ENCODE measurements at places on chromosomes 11 and 22.

GRCh38 chr11:77111277-77111676 lies 8.6 kb downstream of the OMP start:
- no peak for DNase-seq

GRCh38 chr11:3106736-3107524 lies 49.7 kb upstream of the CARS1 start:
- no peak for DNase-seq

GRCh38 chr11:109808569-109808968 lies 284.6 kb upstream of the ZC3H12C start:
- no peak for DNase-seq

DNA sequence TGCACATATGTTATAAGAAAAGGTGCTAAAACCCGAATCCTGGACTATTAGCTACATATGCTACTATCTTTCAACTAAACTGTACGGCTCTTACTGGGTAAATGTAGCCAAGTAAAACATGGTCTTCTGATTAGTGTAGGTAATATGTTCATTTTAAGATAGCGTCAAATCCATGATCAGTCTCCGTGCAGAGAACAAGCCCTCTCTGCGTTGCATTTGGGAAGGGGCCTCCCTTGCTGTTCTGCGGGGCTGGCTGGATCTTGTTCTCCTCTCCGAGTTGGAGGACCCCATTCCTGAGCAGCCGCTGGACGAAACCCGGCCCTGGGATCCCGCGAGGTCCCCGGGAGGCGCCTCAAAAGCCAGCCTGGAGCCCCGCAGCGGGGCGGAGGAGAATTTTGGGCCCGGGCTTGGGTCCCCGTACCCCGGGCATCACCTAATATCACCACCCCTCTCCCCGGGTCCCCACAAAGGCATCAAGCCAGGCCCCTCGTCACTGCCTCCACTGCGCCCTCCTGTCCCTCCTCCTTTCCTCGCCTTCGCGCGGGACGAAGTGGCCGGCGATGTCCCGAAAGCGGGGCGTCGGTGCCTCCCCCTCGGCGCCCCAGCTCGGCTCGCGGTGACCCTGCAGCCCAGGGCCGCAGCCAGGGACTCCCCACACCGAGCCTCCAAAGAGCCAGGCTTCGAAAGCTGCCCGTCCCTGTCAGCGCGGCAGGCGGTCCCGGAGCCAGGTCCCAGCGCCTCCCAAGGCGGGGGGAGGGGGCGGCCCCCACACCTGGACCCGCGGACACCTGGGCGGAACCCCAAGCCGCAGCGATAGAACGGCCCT lies 54.5 kb upstream of the FBXO3 start:
- DNase-seq: no peak

DNA sequence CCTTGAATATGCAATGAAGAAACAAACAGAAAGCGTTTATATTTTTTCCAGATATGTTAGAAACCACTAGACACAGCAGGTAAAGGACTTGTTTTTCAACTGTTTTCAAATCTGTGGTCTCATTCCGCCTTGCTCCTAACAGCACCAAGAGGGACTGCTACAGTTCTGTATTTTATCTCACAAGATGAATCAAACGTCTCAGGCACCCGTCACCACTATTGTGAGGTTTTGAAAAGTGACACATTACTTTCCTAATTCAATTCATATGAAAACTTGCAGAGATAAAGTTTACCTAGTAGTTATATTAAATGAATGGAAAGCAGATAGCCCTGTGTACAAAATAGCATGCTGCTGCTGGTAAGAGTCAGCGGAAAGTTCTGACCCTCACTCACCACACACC lies 386.3 kb downstream of the ETS1 start:
- no peak for DNase-seq

DNA sequence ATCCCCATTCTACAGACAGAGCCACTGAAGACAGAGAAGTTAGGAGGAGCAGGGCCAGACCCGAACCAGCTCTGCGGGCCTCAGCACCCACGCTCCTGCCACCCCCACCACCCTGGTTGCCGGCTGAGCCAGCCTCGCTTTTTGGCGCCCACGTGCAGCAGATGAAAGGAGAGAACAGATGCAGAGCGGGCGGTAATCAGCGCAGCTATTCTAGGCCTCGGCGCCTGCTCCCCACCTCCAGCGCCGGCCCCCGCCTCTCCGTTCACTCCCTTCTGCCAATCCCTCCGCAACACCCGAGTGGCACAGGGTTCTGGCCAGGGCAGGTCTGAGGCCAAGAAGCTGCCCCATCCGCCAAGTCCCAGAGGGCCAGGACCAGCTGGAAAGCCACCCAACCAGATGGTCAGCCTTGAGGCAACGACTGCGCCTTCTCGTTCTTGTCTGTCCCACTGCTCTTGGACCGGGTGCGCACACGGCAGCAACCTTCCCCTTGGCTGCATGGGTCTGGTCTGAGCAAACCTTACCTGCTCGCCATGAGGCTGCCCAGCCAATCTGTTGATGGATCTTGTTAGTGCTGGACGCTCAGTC lies 16.8 kb downstream of the DNAL4 start:
- DNase-seq: no peak

- DNase-seq: no peak
Measured at GRCh38 chr11:79400717-79401330, 40.0 kb downstream of the TENM4 start.

GRCh38 chr11:26947379-26947844 lies 46.5 kb upstream of the FIBIN start:
- DNase-seq: no peak

- DNase-seq: no peak
Measured at GRCh38 chr11:122751292-122752070, 86.8 kb upstream of the CRTAM start.

DNA sequence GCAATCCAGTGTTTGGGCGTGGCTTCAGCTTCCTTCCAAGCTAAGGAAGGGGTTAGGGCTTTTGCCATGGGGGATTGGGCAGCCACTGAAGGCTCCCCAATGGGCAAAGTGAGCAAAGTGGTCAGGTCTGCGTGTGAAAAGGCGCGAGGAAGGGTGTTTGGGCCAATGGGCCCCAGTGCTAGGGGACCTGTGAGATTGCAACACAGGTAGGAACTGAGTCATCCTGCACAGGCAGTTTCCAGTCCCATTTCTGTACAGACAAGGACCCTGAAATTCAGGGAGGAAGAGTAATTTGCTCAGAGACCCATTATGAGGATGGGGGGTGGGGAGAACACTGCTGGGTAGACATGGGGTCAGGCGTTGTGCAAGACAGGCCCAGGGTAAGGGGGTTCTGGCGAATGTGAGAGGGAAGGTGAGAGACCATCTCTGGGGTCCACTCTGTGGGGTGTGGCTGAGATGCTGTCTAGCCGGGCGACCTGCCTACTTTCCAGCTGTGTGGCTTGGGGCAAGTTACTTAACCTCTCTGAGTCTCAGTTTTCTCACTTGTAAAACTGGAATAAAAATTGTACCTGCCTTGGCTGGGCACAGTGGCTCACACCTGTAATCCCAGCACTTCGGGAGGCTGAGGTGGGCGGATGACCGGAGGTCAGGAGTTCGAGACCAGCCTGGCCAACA lies 7.3 kb downstream of the CCDC88B start:
- no peak for DNase-seq

- DNase-seq: no peak
Measured at GRCh38 chr22:19524170-19525115, at the start of gene CLDN5. Gene CLDN5, minus strand, starts transcription at chr22:19524410. Its CDS starts 155 bp downstream, at chr22:19524255.

DNA sequence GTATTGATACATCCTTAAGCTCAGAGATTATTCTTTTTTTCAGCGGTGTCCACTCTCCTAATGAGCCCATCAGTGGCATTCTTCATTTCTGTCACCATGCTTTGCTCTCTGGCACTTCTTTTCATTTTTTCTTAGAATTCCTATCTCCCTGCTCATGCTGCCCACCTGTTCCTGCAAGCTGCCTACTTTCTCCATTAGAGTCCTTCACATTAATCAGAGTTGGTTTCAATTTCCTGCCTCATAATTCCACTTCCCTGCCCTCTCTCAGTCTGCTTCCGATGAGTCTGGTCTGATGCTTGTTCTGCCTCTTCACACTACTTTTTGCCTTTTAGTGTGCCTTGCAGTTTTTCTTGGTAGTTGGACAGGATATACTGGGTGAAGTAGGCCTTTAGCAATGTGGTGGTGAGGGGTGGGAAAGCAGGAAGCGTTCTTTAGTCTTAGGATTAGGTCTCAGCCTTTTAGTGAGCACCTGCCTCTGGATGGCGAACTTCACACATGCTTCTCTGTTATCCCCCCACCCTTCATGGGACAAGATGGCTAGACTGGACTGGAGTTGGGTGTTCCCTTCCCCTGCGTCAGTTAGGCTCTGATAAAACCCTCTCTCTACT lies 53.6 kb downstream of the CECR2 start:
- DNase-seq: no peak

GRCh38 chr11:75320046-75320618 lies 31.3 kb downstream of the ARRB1 start:
- DNase-seq: no peak

DNA sequence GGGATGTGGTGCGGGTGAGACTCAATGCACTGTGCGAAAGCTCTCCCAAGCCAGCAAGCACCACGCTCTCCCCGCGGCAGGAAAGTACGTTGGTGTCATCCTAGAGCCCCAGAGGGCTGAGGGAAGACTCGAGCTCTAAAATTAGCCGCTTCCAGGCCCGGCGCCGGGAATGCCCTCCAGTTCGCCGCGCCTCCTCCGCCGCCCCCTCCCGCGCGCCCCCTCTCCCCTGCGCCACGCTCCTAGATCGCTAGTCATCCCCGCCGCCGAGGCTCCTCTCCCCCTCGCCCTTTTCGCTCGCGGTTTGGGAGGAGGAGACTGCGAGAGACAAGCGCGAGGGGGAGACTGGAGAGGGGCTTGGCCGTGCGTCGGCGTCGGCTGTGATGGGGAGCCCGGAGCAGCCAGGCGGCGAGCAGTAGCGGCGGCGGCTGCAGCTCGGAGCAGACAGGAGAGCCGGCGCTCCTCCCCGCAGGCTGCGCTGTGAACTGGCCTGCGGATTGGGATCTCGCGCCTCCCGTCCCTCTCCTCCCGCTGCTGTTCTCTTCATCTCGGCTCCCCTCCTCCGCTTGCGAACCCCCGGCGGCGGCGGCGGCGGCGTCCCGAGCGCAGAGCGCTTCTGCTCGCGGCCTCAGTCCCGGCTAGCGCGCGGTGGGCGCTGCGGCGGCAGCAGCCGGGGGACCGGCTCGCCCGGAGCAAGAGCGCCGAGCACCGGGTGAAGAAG lies at the start of gene FAT3:
FAT3 (plus strand) TSS at position 412 of the 718 bp plus-strand sequence. CDS start 127,295 bp downstream, outside the sequence.
- DNase-seq: no peak

DNA sequence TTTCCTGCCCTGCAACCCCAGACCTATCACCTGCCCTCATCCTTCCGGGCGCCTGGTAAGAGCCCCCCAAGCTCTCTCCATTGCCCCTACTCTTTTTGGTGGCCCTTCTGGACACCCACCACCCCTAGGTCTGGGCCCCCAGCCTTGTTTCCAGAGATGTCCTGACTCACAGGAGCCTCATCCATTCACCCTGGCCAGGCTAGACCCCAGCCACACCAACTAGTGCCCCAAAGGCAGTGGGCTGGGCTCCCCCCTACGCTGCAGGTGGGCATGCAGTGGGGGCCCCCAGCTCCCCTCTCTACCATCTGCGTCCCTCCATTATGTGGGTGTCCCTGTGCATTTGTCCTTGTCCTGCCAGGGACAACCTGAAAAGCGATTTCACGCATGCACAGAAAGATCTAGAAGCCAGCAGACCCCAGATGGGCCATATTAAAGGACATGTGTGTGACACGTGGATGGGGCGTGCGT lies 1.4 kb downstream of the MRGPRF start:
- no peak for DNase-seq

GRCh38 chr11:98625526-98625925 lies 395.2 kb upstream of the CNTN5 start:
- no peak for DNase-seq

- no peak for DNase-seq
Measured at GRCh38 chr11:111639226-111639925, 37.1 kb downstream of the SIK2 start.

DNA sequence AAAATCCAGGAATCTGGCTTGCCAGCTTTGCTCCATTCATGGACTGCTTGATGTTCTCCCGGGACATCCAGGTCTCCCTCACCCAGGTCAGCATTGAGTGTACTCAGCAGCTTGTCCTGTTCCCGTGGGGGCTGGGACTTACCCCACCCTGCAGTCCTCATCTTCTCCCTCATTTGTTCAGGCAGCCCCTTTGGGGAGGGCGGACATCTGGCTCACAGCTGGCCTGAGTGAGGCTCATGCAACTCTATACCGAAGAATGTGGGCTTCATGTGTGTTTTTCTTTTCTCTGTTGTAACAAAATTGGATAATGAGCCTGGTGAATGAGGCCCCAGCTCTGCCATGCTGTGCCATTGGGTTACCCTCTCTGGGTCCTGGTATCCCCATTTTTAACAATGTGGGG lies 227.7 kb upstream of the TENM4 start:
- DNase-seq: no peak

DNA sequence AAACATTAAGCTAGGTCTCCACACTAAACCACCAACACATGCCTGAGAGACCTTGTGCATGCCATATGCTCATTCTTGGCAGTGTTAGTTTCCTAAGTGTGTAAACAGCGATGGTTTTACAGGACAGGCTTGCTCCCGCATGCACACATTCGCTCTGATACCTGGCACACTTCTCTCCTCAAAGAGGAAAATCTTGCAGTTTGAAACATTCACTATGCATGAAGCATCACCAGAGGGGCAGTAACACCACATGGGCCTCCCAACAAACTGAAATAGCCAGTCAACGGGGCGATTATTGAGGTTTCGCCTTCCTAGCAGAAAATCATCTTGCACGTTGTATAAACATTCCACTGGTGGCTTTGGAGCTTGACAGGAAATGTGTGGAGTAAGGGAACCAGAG lies 52.6 kb downstream of the ABTB2 start:
- DNase-seq: no peak

DNA sequence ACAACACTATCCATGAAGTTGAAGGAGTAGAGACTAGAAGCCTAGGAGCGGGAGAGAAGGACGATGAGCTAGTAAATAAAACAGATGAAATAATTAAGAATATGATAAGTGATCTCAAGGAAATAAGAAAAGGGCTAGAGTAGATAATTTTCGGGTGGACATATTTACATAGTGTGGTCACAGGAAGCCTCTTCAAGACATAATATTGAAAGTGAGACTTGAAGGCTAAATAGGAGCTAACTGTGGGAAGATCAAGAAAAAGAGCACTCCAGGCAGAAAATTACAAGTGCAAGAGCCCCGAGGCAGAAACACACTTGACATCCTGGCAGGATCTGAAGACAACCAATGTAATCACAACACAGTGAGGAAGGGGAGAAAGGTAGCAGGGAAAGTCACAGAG lies 11.9 kb upstream of the PPFIBP2 start:
- no peak for DNase-seq

DNA sequence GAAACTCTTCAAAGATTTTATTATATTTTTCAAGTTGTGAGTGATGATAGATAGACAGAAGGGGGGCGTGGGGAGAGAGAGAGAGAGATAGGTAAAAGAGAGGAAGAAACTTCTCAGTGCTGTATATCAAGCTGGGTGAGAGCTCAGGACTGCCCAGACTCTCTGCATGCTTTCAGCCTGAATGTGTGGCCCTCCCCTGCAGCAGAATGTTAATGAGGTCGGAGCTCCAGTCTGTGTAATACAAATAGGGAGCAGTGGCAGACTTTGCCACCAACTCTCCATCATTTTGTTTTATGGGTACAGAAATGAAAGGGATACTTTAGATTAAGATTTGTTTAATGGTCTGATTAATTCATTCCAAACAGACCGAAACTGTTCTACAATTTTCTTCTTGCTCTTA lies 752.8 kb downstream of the OPCML start:
- no peak for DNase-seq

- DNase-seq: no peak
Measured at GRCh38 chr11:925158-925495, 543 bp upstream of the AP2A2 start.

GRCh38 chr11:115220423-115220822 lies 283.8 kb downstream of the CADM1 start:
- DNase-seq: no peak
